Stimulated activated CD8-positive, alpha-beta memory T cell treated with anti-CD3 and anti-CD28 coated beads, Interleukin-4, amount 100 ng/mL, for 1 hour (primary cell): ENCODE measurements at places on chromosomes 6 and 20.

DNA sequence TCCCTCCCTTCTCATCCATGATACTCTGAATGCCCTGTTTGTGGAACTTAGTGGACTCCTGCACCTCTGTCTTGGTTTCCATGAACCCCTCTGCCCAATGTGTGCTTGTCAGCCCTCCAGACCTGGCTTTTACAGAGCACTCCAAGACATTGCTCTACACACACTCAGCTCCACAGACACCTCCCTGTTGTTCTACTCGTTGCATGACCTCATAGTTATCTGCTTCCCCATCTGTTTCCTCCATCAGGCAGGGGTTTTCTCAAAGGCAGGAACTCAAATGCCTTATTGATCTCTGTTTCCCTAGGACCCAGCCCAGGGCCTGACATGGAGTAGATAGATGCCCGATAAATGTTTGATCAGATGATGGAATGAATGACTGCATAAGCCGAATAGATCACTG lies 13.3 kb downstream of the PLCG1 start:
- DNase-seq = no peak

DNA sequence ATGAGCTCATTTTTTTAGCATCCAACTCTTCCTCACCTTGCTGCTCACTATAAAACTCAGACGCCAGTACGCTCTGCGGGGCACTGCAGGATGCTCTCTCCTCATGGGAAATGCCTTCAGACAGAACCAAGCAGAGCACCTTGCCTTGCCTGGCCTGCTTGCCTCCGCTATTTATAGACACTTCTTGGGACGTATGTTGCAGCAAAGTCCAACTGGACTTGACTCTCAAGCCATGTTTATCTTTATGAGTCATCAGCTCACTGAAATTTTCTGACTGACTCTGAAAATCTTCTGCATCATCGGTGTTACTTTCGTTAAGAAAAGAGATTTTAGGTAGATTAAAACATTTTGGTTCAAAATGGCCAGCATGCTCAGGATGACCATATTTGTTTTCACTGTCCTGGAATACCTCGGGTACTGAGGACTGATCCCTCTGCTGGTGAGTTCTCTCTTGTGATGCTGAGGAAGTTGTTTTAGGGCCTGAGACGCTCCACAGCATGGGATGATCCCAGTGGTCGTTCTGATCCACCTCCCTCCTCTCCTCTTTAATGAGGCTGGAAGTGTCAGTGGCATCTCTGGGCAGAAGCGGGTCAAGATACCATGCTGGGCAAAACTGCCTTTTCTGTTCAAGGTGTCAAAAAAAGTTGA lies 204.5 kb downstream of the KIF16B start:
- DNase-seq = no peak

- no peak for DNase-seq
Measured at GRCh38 chr6:13561624-13562267, 12.7 kb upstream of the SIRT5 start.

DNA sequence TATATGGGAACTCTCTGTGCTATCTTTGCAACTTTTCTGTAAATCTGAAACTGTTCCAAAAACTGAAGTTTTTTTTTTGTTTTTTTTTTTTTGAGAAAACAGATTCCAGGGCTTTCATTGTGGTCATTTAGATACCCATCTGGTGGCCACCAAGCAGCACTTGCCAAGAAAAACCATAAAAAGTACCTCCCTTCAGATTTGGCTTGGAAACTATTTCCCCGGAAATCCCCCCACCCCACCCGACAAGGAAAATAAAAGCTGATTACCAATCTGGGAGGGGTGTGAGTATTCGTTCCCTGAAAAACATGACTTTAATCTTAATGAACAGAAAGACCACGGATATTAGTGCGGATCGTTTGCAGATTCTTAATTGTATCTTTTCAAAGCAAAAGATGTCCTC lies 1.9 kb downstream of the NFATC2 start:
- DNase-seq = no peak

DNA sequence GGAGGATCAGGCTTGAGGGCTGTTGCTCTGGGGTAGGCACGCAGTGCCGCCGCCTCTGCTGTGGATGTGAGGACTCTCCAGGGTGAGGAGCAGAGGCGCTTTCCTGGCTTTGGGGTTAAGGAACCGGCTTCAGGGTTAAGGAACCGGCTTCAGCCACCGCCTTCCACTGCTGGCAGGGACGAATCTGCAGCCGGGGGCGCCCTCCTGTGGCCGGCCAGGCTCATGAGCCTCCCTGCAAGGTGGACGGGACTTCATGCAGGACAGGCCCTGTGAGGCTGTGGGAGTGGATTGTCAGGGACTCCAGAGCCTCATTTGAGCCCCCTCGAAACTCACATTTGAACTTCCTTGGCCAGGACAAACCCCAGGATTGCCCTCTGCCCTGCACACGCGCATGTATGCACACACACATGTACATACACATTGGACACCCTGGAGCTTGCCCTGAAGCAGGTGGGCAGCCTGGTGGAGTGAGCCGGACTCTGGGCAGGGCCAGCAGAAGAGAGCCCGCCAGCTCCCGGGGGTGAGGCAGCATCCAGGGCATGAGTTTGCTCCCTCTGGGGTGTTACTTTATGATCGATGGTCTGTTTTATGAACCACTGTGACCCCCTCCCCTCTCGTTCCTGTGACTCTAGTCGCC lies 146.9 kb downstream of the PHACTR3 start:
- no peak for DNase-seq
